Right cardiac atrium (tissue), 5 donors: ENCODE measurements at places on chromosomes 1 and 21.

DNA sequence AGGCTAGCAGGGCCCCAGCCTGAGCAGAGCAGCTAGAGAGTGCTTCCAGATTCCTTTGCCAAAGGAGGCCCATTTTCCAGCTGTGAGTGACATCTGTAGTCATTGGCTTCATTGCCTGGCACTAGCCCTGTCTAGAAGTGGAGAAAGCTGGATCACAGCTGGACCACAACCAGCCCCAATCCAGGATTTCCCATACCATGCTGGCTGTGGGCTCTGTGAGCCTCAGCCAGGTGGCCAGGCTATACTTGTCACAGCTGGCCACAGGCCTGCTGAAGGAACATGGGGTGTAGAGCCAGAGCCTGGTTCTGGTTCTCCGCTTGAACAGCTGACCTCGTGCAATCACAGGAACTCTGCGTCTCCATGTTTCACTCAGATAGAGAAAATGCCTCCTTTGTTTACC, 36.6 kb downstream of the RIMKLA start:
- DNase-seq = peak; percentile 44

DNA sequence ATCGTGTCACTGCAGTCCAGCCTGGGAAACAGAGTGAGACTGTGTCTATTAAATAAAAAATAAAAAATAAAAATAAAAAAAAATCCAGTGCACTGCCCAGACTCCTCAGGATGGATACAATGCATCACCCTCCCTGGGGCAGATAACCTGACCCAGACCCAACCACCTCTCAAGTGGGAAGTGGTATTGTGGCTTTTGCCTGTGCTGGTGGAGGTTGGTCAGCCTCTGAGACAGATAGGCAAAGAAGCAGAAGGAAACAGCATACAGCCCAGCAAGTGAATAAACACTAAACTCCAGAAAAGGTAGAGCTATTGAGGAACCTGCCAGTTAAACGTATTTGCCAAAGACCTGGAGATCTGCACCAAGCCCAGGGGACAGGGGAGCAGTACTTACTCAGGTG, 22.0 kb downstream of the HHIPL2 start:
- no peak for DNase-seq

DNA sequence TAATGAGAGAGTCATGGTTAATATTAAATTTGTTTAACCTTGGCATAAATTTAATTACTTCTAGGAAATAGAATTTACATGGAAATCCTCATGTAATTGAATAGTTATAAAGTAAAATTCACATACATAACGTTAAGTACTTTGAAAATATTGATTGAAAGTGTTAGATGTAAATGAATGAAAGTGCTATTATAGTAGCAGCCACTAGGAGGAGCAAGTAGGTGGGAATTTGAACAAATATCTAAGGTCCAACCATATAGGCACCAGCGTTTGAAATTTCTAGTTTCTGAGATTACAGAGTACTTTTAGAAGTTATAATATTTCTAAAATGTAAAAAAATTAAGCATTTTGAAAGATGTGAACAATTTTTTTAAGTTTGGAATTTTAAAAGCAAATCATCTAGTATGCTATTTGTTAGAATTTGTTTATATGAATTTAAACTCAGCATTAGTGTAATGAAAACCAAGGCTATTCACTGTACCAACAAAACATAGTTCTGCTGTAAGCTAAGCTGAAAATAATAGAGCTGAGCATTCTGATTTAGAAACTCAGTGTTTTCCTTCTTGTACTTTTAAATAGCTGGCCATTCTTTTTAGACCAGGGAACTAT, 3.3 kb downstream of the B3GALT2 start:
- no peak for DNase-seq

- DNase-seq = peak; percentile 56
These were observed 103.2 kb upstream of the KIF26B start for GRCh38 chr1:245051349-245052221.

GRCh38 chr1:173529106-173529505, 52.0 kb downstream of the PRDX6 start:
- DNase-seq = no peak

DNA sequence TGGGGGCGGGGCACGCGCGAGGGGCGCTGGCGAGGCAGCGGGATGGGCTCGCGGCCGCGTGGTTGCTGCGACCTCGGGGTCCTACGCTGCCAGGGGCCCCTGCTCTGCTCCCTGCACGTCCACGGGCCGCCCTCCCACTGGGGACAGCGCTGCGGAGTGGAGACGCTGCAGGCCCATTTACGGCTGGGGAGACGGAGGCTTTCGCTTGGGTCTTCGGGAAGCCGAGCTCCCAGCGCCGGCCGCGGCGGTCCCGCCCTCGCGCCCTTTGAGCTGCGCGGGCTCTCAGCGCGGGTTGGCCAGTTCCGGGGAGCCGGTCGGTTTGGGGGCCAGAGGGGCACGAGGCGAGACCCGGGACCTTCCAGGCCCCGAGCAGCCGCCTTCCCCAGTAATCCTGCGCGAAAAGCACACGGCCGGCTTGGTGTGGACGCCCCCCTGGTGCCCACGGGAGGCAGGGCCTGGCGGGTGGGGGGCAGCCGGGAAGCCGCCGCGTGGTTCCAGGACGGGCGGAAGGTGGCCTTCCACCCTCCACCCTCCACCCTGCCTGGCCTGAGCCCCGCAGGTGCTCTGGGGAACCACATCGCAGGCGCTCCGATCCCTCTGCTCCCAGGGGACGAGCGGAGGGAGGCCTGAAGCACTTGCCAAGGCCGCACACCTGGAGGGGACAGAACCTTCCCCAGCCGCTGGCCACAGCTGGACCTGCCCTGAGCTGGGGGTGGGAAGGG, 570 bp upstream of the PEX10 start:
- DNase-seq = no peak

GRCh38 chr1:236365999-236366570, 28.0 kb upstream of the EDARADD start:
- no peak for DNase-seq

- DNase-seq = peak; percentile 37
These were observed 55.1 kb downstream of the COL18A1 start for GRCh38 chr21:45460011-45460565.

GRCh38 chr1:168555508-168556046, 11.8 kb upstream of the XCL2 start:
- no peak for DNase-seq

- no peak for DNase-seq
These were observed 83.5 kb downstream of the INTS7 start for GRCh38 chr1:211951856-211952255.

DNA sequence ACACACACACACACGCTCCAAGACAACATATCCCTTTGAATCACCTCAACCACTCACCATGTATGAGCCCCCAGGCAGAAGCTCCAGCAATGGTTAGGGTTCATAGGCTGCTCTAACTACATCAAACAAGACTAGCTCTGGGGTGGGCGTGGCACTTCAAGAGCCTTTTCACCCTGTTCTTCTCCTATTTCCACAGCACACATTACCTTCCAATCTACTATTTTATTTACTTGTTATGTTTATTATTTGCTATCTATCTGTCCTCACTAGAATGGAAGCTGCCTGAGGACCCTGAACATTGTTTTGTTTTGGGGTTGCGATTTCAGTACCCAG, 28.7 kb downstream of the TRABD2B start:
- DNase-seq = no peak

- DNase-seq = peak; percentile 50
These were observed 30.7 kb downstream of the ZBTB17 start for GRCh38 chr1:15945011-15945831.

DNA sequence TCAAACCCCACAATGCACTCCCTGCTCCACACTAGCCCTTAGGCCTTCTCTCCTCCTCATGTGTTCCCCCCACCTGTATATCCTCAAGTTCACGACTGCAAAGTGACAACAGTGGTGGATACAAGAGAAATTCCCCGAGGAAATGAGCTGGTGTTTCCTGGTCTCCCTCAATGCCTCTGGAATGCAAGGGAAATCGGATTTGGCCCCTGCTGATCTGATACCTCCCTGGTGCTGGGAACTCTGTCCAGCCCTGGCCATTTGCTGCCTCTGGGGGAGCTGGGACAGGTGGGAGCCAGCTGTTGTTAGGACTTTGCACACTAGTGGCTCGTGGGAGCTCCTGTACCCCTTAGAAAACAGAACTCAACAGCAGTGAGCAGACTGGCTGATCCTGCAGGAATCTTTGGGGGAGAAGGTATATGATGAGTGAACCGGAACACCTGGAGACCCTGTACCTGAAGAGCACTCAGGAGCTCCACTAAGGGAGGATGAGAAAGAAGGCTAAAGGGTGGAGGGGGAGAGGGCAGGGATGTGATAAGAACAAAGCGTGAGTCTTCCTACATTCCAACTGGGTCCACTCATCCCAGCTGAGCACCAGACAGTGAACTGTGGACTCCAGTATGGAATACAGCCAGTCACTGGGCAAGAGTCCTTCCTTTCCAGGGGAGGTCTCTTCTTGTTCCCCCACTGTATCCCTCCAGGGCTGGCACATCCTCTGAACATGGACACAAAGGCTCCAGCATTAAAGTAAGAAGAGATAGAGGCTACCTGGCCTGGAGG, 69.3 kb downstream of the PLXNA2 start:
- DNase-seq = no peak

GRCh38 chr1:226646870-226647449, 92.1 kb downstream of the ITPKB start:
- no peak for DNase-seq

DNA sequence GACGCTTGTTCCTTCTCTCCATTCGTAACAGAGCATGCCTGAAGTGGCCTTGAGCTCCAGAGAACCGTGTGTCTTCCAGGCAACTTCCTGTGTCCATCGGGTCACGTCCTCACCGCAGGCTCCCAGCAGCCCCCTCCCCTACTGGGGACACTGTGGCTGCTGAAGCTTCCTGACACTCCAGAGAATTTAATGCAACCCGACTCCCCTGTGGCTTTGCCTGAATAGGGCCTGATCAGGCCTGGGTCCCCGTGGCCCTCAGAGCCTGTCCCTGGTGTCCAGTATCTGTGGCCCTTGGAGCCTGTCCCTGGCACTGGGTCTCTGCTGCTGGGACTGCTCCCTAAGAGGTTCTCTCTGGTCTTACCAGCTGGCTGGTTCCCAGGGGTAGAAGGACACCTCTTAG, 219.7 kb upstream of the VAMP3 start:
- no peak for DNase-seq

DNA sequence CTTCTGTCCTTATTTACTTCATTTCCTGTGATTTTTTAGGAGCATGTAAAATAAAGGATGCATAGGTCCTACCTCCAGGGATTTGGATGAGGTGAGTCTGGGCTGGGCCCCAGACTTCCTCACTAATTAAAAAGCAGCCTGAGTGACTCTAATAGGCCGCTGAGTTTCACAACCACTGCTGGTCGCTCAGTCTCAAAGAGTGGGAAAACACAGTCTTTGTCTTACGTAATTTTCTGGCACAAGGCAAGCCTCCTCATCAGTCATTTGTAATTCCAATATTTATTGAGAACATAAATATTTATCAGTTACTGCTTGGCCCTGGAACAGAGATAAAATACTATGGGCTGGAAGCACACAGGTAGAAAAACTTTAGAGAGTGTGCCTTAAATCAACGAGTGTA, 195.4 kb upstream of the RUNX1 start:
- DNase-seq = no peak

GRCh38 chr1:99348397-99349132, 84.3 kb downstream of the PLPPR4 start:
- DNase-seq = no peak

DNA sequence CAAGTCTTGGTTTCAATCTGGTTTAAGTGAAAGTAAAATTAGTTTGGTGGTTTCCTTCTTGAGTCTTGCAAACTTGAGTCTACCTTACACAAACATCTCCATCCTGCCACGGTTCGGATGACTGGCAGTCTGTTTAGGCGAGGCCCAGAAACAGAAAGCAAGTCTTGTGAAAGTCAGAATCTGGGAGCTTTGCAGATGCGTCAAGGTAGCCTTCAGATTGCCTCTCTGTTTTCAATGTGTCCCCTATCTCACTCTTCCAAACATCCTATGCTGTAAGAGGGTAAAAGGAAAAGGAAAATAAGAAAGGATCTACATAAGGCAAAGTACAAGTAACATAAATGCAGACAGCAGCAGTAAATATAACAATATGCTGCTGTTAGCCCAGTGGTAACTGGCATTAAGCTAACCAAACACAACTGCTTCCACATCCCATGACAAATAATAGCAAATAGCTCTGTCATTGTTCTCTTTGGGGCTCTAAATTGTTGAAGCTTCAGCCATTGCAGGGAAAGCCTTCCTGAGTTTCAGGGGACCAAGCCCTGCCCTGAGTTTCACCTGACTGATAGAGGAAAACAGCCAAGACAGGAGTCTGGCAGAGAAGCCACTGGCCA, 26.2 kb upstream of the C1orf105 start:
- no peak for DNase-seq

DNA sequence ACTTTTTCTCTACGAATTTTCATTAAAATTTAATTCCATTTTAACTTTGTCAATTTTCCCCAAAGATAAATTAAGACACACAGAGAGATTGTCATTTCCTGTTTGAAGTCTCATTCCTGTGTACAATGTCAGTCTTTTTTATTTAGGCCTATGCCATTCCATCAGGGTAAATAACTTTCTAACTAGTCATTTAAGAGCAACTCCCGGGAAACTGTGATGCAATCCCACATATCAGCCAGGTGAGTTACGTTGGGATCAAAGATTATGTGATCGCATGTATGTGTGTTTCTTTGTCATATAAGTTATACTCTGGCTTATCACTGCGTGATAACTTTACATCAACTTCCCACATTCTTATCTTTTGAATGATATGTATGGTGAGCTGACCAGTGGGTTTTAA, 86.1 kb upstream of the S1PR1 start:
- no peak for DNase-seq

DNA sequence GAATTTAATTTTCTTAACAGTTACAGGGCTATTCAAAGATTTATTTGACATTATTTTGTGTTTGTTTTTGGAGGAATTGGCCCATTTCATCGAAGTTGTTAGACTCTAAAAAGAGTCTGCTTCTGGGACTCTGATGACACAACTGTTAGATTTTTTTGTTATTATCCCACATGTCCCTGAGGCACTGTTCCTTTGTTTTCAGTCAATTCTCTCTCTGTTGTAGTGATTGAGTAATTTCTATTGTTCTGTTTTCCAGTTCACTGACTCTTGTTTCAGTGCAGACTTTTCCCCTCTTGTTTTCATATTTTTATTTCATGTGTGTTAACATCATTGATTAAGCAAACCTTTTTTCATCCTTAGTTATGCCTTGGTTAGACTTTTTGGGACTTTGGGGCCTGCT, 325.0 kb downstream of the ZNF326 start:
- no peak for DNase-seq

GRCh38 chr1:75615613-75616435, 4.9 kb upstream of the SLC44A5 start:
- peak; percentile 68 for DNase-seq

DNA sequence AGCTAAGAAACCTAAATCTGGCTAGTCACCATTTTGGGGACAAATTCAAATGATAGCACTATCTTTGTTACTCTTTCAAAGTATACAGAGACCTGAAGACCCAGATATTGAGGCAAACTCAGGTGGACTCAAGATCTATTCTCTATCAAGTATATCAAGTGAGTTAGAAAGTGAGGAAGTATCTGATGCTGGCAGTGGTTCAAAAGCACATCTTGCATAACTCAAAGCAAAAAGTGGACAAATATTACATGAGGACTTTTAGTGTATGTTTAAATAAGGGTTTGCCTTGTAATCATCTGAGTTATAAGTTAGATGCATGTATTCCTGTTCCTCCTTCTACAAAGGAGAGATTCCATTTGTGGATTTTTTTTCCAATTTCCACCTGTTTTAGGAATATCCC, 338.4 kb downstream of the DISC1 start:
- DNase-seq = no peak
